ENCODE measurements at places on chromosomes 2 and 18.

DNA sequence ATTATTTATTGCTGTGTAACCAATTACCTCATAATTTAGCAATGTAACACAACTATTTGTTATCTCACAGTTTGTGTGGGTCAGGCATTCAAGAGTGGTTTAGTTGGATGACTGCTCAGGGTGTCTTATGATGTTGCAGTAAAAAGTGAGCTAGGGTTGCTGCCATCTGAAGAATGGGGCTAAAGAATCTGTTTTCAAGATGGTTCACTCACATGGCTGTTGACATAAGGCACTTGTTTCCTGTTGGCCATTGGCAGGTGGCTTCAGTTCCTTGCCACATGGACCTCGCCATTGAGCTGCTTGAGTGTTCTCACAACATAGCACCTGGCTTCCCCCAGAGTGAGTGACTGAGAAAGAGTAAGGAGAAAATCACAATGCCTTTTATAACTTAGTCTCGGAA is 123.2 kb downstream of the TMEM17 start:
- no peaks in the 10 kb centered on the region for H3K27me3 ChIP-seq
- no peaks in the 10 kb centered on the region for H3K36me3 ChIP-seq
- no peak overlapping the region for H3K27ac ChIP-seq
- no peak for DNase-seq
- H3K4me1 ChIP-seq = no peaks in the 10 kb centered on the region
- no peak overlapping the region for H3K4me3 ChIP-seq

DNA sequence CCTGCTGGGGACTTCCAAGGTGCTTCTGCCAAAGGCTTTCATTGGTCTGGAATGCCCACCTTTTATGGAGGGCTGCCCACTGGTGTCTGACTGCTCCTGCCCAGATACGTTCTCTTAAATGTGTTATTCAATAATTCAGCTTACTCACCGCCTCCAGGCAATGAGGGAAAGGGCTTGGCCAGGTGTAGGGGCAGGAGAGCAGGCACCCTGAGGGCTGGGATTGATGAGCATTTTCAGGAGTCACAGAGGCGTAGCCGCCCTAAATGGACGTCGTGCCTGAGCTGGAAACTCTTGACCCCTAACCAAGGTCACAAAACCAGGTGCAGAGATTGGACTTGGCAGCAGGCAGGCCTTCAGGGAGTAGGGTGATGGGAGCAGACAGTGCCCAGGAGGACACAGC is 26.8 kb downstream of the MAL start:
- no peaks in the 10 kb centered on the region for H3K27me3 ChIP-seq
- peaks cover 7% of the 10 kb centered on the region for H3K4me1 ChIP-seq
- H3K36me3 ChIP-seq = no peaks in the 10 kb centered on the region
- no peak for DNase-seq
- no peak overlapping the region for H3K4me3 ChIP-seq

DNA sequence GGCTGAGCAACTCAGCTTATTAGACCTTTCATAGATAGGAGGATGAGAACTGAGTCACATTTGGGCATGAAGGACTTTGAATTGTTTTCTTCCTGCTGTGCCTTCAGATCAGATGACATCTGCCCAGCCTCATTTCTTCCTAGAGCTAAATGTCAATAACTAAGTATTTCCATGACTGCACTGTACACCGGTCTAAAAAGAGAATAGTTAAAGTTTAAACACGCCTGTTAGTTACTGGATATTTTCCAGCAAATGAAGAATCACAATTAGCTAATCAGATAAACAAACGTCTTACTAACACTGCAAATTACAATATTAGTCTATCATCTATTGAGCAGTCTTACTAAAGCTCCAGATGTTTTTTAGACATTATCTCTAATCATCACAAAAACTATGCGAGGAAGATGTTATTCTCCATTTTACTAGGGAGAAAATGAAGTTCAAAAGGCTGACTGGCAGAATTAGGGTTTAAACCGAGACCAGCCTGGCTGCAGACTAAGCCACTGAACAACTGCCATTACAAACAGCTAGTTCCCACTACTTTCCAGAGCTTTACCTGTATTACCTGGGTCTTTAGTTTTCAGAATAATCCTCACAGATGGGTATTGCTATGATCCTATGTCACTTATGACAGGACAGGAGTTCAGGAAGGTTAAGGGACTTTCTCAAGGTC is 69.4 kb upstream of the ZNF397 start:
- H3K36me3 ChIP-seq = no peaks in the 10 kb centered on the region
- H3K27me3 ChIP-seq = no peaks in the 10 kb centered on the region
- H3K4me3 ChIP-seq = no peak overlapping the region
- DNase-seq = no peak

DNA sequence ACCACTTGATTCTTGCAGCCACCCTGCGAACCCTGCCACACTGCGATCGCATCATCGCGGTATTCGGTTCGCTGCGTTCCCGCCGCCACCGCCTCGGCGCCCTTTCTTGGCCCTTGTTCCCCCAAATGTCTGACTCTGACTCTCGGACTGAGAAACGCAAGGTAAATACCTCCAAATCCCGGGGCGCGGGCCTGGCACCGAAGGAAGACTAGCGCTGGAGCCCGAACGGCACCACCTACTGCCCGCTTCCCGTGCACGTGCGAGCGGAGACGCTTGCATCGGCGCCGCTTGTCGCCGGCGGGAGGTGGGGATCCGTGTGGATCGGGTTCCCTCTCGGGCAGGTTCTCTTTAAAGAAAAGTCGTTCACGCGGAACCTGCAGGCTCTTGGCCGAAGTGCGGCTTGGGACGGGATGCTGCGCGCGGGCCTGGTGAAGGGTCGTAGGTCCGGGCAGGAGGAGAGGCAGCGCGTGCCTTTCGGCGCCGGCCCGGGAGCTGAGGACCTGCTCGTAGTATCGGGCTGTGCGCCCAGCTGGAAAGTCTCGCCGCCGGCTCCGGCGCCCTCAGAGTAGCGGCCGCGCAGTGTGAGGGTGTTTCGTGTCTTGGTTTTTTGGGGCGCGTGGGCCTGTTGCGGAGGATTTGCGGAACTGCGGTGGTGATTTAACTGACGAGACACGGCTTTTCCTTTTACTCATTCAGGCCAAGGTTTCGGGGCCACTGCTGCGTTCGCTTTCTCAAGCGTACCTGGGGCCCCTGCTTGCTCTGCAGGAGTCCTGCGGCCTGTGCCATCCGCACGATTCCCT is 514 bp downstream of the BCL2L11 start:
- no peaks in the 10 kb centered on the region for H3K27me3 ChIP-seq
- DNase-seq = peak; percentile 92
- H3K27ac ChIP-seq = peak overlapping the region; percentile 84
- H3K36me3 ChIP-seq = no peaks in the 10 kb centered on the region
- peaks cover 42% of the 10 kb centered on the region for H3K4me1 ChIP-seq

DNA sequence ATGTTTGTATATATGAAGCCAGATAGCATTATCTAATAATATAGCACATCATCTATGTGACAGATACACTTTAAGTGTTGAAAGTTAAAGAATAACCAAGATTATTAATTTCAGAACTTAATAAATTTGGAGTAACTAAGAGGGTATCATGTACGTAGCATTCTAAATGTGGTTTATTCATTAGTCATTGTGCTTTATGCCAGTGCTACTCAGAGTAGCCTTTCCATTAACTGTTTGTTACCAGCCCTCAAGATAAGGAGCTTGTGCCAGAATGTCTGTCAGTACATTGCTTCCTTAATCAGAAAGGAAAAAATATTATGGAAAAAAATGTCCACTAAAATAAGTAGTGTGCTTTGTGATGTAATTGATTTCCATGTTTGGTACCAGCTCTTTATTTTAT is 94.9 kb upstream of the TWSG1 start:
- H3K4me1 ChIP-seq = peaks cover 7% of the 10 kb centered on the region
- peaks cover 44% of the 10 kb centered on the region for H3K36me3 ChIP-seq
- no peak overlapping the region for H3K27ac ChIP-seq
- no peaks in the 10 kb centered on the region for H3K27me3 ChIP-seq
- H3K4me3 ChIP-seq = no peak overlapping the region
- DNase-seq = no peak

DNA sequence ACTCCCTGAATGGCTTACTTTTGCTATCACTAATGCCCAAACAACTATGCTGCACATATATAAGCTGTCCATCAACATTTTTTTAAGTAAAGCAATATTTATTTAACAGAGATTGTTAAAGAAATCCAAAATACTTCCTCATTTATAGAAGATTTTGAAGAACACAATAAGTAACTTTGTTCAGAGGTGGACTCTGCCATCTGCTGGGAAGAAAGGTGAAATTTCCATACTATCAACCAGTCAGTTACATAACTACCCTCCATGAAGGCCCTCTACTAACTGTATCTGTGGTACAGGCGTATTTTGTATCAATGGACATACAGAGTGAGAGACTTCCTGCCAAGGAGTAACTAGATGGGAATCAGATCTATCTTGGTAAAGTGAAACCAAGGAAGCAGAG is 106.0 kb downstream of the DTNB start:
- H3K36me3 ChIP-seq = no peaks in the 10 kb centered on the region
- H3K4me1 ChIP-seq = no peaks in the 10 kb centered on the region
- H3K27me3 ChIP-seq = no peaks in the 10 kb centered on the region
- DNase-seq = no peak

- no peaks in the 10 kb centered on the region for H3K27me3 ChIP-seq
- H3K4me1 ChIP-seq = no peaks in the 10 kb centered on the region
- H3K27ac ChIP-seq = no peak overlapping the region
- no peak overlapping the region for H3K4me3 ChIP-seq
- H3K36me3 ChIP-seq = no peaks in the 10 kb centered on the region
These were observed 692.7 kb downstream of the SOCS6 start for GRCh38 chr18:70981400-70982140.

Measured in upper lobe of left lung (tissue), 6 donors.